Stimulated activated CD8-positive, alpha-beta memory T cell treated with anti-CD3 and anti-CD28 coated beads, Interleukin-4, amount 100 ng/mL, for 1 hour (primary cell): ENCODE measurements at places on chromosomes 1 and 21.

DNA sequence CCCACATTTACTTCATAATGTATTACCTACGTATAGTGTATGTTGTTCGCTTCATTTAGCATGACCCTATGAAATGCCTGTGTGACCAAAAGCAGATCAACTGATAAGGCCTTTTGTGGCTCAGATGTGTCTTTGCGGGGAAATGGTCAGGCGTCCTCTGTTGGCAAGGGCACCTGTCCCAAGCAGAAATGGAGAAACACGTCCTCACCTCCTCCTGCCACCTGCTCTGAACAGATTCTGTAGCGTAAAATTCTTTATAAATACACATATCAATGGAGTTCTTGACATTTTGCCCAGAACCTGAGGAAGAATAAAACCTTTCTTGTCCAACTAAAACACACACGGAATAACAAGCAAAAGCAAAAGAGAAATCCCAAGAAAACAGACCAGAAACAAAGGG, 417.9 kb downstream of the KIF26B start:
- no peak for DNase-seq

- DNase-seq, result no peak
Observed at GRCh38 chr1:110433803-110434202, 17.1 kb upstream of the PROK1 start.

DNA sequence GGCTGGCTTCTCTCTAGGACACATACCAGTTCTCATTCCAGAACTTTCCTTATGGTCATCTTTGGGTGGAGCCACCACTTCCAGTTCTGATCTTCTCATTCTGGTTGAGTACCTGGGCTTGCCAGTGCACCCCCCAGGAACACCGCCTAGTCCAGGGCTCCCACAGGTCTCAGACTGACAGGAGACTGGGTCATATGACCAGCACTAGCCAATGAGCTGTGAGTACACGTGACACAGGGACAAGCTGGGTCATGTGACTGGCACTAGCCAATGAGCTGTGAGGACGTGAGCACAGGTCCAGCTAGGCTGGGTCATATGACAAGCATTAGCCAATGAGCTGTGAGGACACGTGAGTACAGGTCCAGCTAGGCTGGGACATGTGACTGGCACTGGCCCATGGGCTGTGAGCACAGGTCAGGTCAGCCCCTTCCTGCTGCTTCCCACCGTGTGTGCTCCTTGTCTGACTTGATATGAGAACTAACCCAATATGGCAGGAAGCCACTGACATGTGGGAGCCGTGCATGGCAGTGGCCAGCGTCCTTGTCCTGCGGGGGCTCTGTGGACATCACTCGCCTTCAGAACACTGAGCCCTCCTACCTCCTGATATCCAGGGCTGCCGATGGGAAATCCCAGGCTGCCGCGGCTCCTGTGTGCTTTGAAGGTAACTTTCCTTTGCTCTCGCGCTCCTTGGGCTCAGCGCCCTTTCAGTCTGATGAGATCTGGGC, 22.7 kb downstream of the KRTAP10-1 start:
- DNase-seq, result no peak

- DNase-seq, result no peak
Observed at GRCh38 chr1:1373051-1373814, 1.8 kb downstream of the AURKAIP1 start.

- no peak for DNase-seq
Observed at GRCh38 chr1:75742047-75742625, 17.6 kb downstream of the ACADM start.

GRCh38 chr1:55048453-55049270, 9.3 kb downstream of the PCSK9 start:
- no peak for DNase-seq
